ENCODE measurements at places on chromosomes 2 and 18.

GRCh38 chr2:50575232-50575631, 456.7 kb downstream of the NRXN1 start:
- DNase-seq = no peak

- no peak for DNase-seq
Observed at GRCh38 chr2:42084231-42084671, 36.4 kb downstream of the PKDCC start.

DNA sequence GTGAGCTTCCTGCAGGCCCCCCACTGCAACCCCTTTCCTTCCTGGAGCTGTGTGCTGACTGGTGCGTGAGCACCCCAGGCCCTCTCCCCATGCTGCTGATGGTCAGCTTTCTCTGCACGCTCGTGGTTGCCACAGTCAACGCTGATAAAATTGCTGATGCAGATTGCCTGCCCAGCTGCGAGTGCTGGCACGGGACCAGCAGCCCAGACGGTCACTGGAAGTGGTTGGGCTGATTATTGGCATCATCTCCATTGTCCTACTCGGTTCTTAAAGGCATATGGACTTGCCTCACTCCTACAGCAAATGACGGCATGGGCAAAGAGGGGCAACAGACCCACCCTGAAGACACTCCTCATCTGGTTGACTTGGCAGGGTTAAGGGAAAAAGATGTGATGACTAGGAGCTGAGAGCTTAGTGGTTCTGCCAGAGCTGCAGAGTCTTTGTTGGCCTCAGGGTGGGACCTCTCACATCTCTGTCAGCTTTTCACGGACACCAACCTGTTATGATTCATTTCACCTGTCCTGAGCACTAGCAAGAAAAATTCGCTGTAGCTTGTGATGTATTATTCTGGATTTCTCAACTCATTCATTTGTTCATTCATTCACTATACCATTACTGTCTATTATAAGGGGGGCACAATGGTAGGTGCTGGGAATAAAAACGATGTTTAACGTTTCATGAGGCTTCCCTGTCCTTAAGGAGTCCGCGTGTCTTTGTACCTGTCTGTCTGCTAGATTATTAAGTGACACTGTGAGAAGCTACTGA, 38.4 kb downstream of the PAX8 start:
- DNase-seq = no peak

DNA sequence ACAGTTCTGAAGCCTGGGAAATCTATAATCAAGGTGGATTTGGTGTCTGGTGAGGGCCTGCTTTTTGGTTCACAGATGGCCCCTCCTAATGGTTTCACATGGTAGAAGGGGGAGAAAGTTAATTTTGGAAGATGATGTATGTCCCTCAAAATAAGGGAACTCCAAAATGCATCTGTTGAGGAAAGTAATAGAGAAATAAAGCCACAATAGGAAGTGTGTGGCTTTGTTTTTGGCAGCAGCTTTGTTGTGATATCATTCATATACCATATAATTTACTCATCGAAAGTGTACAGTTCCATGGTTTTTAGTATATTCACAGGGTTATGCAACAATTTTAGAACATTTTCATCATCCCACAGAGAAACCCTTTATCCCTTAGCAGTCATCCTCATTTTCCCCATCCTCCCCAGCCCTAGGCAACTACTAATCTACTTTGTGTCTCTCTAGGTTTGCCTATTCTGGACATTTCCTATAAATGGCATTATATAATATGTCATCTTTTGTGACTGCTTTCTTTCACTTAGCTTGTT, 274.0 kb upstream of the FAM98A start:
- no peak for DNase-seq

GRCh38 chr2:14779252-14779651, 146.7 kb downstream of the LRATD1 start:
- no peak for DNase-seq

DNA sequence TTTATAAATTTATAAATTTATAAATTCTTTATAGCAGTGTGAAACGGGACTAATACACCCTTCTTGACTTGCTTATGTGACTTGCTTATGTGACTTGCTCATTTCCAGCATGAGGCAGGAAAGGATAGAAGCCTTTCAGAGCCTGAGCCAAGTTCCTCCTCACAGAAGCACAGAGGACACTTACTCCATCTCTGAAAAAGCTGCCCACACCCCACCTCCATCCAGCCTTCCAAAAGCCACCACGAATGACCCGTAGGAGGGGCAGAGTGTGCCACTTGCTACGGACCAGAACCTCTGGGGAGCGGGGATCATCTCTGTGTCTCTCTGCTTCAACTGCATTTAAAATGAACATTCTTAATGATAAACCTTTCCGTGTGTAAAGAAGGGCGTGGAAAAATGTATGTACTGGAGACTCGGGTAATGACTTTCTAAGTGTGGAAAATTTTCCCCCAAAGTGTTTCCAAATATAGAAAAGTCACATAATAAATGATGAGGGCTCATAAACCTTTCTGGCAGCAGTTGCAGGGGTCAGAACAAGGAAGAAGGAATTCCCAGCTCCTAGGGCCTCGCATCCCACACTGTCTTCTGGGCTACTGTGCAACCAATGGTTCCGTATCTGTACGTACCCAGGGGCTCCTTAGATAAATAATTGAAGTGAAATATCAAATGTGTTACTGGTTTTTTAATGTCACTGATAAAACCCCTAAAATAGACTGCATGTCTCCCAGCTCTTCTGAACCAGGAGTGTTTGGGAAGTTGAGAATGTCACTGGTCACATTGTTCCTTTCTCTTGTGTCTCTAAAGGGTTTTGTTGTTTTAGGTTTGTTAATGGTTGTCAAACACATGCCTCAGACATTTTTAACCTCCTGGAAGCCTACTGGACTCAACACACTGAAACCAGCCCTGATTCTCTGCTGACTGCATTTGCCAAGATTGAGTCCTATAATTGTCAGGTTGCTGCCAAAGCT, 104.5 kb upstream of the LTBP1 start:
- no peak for DNase-seq

GRCh38 chr2:120435671-120436459, 89.9 kb downstream of the INHBB start:
- DNase-seq = no peak

DNA sequence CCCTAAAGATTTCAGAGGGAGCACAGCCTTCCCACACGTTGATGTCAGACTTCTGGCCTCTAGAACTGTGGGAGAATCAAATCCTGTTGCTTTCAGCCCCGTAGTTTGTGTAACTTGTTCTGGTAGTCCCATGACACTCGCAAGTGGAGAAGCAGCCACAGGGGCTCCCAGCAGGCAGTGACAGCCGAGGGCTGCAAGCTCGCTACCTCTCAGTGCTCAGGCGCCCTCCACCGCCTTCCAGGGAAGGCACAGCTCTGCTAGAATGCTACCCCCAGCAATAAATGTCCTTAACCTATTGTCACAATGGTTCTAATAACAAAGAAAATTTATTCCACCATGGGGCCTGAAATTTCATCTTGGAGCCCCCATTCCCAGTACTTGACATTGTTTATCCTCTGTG, 143.1 kb upstream of the ZNF236 start:
- DNase-seq = no peak

- no peak for DNase-seq
Observed at GRCh38 chr2:17800693-17801458, 15.4 kb upstream of the MSGN1 start.

DNA sequence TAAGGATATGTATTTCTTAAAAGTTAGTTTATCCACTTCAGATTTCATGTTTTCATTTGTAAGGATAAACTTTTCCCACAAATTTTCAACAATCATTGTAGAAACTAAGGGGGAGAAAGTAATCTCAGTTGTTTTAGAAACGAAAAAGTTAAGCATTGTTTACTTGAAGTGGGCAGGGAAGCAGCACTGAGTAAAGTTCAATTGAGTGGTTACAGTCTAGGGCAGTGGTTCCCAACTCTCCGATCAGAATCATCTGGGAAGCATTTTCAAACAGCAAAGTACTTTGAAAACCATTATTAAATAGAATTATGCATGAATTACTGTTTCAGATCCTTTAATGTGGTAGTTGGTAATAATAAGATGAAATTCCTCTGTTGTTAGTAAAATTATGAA, 12.5 kb downstream of the MRPL35 start:
- no peak for DNase-seq

DNA sequence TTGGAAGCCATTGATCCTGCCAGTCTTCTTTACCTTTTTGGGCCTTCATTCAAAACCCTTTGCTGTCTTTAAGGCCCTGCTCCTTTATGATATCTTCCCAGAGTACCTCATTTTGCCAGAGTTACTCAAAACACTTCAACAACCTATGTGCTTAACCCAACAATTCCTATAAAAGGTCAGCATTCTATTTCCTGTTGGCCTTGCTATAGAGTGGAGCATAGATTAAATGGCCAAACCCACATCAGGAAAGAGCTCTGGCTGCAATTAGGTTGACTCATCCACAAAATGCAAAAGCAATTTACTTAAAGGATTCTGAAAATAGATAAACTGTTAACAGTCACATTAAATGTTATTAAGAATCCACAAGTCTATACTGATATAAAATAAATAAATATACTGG, 21.2 kb downstream of the MRPL33 start:
- DNase-seq = no peak

GRCh38 chr2:224174990-224175389, 135.9 kb upstream of the SERPINE2 start:
- DNase-seq = no peak

DNA sequence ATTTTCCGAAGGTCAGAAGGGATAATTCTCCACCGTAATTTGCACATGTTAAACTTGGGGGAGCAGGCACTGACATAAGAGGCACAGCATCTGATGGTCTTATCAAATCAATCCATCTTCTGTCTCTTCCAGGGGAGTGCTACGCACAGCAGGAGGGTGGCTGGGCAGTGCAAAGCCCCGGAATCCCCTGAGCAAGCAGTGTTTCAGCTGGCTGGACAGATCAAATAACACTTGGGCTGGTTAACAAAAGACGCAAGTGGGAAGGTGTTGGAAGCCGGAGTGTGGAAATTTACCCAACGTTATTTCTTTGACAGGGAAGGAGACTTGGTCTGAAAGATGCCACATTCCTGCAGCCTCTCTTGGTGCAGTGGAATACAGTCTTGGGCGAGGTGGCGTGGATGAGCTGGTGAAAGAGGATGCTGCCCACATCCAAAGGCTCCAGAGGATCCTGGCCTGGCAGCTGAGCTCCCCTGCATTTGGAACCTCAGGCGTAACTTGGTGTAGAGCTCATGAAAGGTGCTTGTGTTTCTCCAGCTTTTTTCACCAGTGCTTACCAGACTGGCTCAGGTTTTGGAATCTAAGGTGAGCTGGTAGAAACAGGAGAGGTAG, 103.0 kb downstream of the MAPK4 start:
- no peak for DNase-seq

DNA sequence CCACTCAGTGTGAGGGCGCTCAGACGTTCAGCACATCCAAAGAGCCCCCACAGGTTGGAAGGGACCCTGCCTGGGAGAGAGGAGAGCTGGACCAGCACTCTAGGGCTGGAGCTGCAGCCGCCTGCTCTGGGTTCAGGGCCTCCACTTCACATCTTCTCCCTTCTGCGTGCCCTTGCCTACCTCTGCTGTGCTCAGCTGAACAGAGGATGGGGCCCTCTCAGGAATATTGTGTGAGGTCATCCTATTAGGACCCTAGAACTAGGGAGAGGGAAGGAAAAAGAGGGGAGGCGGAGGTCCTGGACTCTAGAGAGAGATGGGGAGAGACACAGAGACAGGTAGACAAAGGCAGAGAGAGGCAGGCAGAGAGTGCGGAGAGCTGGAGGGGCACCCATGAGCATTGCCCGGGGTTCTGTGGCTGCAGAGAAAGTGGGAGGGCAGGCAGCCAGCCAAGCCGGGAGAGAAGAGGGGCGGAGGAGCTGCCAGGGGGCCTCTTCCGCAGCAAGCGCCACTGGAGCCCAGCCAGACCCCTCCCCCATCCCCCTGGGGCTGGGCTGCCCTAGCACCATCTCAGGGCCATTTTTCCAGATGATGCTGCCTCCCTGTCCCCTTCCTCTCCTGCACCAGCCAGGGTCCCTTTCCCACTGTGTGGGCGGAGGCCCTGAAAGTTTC, 8.3 kb upstream of the TNS1 start:
- DNase-seq = no peak

DNA sequence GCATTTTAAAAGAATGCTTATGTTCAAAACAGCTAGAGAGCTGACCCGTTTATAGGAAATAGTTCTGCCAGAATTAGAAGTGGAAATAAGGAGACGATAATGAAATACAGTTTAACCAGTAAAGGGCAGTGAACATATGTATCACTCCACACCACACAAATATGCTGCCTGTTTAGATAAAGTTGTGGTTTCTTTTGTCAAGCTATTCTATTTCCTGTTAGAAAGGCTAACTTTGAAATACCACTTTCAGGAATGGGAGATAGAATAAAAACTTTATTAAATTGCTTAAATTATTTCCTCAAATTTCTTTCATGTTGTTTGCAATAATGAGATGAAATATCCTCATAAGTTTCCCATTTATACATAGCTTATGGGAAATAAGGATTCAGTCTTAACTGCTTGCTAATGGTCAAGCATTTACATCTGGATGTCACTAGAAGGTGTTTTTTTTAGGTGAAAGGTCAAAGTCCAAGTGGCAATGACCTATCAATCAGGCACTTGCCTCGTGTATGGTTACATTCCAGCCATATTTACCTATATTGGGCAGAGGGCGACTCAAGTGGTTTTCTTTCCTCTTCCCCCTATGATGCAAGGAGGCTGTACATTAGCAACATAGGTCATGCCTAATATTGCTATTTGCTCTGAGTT, 148.9 kb downstream of the ZEB2 start:
- DNase-seq = no peak

GRCh38 chr18:48279312-48279711, 129.9 kb downstream of the ZBTB7C start:
- no peak for DNase-seq

GRCh38 chr18:12014521-12015415, 33.5 kb downstream of the IMPA2 start:
- DNase-seq = no peak

- no peak for DNase-seq
Observed at GRCh38 chr2:17877811-17878280, 621 bp upstream of the KCNS3 start.

GRCh38 chr2:10529611-10530010, 81.5 kb upstream of the ODC1 start:
- DNase-seq = no peak

DNA sequence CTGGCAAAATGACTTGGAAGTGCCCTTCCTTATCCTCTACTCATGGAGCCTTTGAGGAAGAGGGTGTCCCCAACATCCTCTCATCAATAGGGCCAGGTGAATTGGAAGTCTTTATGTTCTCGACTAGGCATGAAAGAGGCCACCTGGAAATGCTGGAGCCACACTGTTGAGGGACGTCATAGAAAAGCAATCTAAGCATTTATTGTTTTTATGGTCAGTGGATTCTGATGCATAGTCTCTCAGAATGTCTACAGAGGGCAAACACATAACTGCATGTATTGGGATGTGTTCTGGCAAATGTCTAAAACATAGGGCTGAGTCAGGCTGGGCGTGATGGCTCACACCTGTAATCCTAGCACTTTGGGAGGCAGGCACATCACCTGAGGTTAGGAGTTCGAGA, 246.6 kb upstream of the SP5 start:
- no peak for DNase-seq

Data from activated T-cell treated with anti-CD3 and anti-CD28 coated beads, Interleukin-2, amount 50 U/mL, for 1 hour (primary cell).